ENCODE measurements at places on chromosomes 1 and 21.

DNA sequence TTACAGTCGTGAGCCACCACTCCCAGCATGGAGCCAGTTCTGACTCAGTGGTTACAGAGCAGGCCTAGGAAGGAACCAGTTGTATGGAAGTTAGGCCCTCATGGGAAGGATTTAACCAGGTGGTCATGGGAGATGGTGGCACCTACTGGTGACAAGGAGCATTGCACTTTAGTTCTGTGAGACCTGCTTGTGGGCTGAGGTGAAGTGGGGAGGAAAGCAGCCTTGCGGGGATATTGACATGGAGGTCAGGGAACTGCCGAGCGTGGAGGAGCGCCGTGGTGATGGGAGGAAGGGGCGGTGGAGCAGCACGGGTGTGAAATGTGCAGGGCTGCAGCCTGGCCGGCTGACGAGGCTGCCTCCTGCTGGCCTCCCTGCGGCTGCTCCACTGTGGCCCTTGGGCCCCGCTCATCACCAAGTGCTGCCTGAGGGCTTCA lies 100.4 kb downstream of the GALNT2 start:
- no peak for DNase-seq

DNA sequence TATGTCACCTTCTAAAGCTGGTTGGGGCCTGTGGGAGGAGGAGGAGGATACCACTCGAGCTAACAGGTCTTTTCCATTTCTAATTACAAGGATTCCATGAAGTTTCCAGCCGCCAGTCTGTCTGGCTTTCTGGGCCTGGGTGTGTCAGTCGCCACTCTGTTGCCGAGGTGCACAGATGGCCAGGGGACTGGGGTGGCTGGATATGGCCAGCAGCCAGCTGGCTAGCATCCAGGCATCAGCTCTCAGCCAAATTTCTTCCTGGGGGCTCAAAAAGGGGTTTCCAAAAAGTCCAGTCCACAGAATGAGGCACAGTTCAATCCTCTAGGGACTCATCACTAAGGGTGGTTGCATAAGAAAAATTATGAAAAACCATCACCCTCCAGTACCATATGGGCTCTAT lies 32.4 kb downstream of the ITPKB start:
- no peak for DNase-seq

DNA sequence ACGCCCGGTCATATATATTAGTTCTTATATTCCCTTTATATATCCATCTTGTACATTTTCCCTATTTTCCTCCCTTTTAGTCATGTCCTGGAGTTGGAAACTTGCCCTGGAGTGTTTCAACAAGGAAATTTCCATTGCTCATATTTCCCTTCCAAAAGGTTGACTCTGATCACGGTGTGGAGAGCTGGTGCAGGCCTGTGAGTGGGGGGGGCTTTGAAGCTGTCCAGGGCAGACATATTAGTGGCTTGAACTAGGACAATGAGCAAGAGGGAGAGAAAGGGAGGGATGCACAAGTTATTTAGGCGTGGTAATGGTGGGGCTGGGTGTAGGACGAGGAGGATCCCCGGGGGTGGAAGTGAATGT lies 30.4 kb upstream of the TMEM61 start:
- DNase-seq, result no peak

DNA sequence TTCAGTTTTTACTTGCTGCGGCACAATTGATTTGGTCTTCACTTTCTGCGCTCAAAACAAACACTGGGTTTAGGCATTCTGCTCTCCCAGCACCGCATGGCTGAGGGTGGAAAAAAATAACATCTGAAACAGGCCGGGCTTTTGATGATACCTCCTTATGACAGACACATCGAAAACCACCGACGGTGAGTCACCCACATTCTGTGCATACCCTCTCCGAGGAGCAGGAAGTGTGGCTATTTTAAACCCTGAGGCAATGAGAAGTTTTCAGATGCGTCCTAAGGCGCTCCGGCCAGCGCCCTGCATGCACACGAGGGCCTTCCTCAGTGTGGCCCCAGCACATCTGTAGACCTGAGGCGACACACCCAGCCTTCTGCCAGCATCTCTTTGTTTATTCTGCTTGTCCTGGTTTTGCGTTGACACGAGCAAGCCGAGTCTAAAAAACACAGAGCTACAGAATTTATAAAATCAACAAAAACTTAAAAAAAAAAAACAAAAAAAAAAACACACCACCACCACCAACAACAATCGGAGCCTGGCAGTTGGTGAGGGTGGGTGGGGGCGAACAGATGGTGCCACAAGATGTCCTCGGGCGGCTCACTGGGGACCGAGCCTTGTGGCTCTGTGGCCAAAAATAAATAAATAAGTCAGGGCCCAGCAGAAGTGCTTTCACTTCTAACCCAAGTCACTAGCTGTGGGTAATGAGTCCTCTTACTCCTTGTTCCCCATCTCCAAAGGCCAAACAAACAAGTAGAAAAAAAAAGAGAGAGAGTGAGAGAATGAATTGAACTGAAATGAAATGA lies 162.6 kb upstream of the IRF2BP2 start:
- DNase-seq, result no peak

- DNase-seq, result no peak
These were observed 290.5 kb downstream of the OMA1 start for GRCh38 chr1:58256041-58256440.

DNA sequence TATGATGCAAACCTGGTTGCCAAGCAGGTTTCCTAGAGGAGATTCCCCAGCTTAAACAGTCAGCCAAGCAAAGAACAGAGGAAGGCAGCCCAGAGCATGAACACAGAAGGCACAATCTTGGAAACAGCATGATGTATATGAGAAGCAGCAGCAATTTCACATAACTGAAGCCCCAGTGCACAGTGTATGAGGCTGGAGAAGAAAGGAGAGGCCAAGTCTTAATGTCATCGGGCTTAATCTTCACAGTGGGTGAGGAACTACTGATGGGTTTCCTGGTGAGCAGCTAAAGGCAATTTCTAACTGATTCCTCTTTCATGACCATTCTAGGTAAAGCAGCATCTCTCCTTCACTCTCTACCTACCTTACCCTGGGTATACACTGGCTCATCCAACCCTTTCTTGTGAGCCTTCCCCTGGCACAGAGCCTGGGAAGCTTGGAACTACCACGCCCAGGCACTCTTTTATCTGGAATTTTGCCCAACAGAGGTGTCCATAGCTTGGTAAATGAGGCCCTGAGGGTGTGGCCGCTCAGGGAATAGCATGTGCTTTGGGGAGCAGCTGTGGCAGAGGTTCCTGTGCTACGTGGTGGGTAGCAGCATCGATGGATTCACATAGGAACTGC lies 22.0 kb downstream of the FYB2 start:
- no peak for DNase-seq

- no peak for DNase-seq
These were observed 148.6 kb downstream of the ST6GALNAC5 start for GRCh38 chr1:77015748-77016341.

GRCh38 chr1:187733232-187733631 lies 904.5 kb downstream of the PLA2G4A start:
- no peak for DNase-seq

- no peak for DNase-seq
These were observed 469 bp upstream of the S100A16 start for GRCh38 chr1:153613406-153613805.

DNA sequence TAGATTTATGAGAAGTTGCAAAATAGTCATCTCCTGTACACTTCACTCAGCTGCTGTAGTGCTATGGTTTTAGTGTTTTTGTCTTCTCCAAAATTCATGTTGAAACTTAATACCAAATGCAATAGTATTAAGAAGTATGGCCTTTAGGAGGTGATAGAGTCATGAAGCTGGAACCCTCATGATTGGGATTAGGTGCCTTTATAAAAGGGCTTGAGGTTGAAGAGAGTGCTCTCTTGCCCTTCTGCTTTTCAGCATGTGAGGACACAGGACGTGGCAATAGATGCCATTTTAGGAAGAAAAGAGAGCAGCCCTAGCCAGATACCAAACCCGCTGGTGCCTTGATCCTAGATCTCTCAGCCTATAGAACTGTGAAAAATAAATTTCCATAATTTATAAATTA lies 87.6 kb downstream of the CTH start:
- DNase-seq, result no peak

GRCh38 chr1:234734412-234734835 lies 124.4 kb upstream of the IRF2BP2 start:
- DNase-seq, result peak; percentile 60

DNA sequence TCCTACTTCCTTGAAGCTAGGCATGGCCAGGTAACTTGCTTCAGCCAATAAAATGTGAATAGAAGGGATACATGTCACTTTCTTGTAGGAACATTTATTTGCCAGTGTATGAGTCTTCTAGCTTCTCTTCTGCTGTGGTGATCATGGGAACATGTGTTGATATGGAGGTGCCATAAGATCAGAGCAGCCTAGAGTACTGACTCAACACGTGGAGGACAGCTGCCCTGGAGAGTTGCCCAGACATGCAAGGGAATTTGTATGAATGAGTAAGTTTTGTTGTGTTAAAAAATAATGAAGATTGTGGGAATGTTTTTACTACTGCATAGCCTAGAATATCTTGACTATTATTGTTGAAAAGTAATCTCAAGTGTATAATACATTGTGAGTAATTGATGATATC lies 502.3 kb downstream of the NUF2 start:
- DNase-seq, result no peak
